ENCODE measurements at places on chromosomes 13 and 19. TPM values are rescaled to one million over a fixed set of nuclear protein-coding genes. Genes with fewer than 3 reads are reported as not detected.

The PSG2 gene
- total RNA-seq: not detected

GRCh38 chr19:13022859-13023636 lies 27.8 kb downstream of the NFIX start:
- H3K4me1 ChIP-seq: peaks cover 99% of the 10 kb centered on the region
- H3K27me3 ChIP-seq: peaks cover 26% of the 10 kb centered on the region
- H3K4me3 ChIP-seq: peak overlapping the region; percentile 21
- peak; percentile 91 for DNase-seq
- H3K27ac ChIP-seq: peak overlapping the region; percentile 94

The ZNF667 gene
- 2.7 TPM for total RNA-seq

The SBSN gene
- total RNA-seq: not detected

- H3K4me1 ChIP-seq: no peaks in the 10 kb centered on the region
- H3K36me3 ChIP-seq: no peaks in the 10 kb centered on the region
- no peaks in the 10 kb centered on the region for H3K27me3 ChIP-seq
- H3K27ac ChIP-seq: no peak within 1 kb of the TSS
- no peak within 1 kb of the TSS for H3K4me3 ChIP-seq
Measured at GRCh38 chr13:108629181-108629752, at the start of gene MYO16. MYO16 (plus strand) TSS chr13:108629611; CDS start chr13:108629845, 234 bp downstream.

- peaks cover 23% of the 10 kb centered on the region for H3K36me3 ChIP-seq
- no peaks in the 10 kb centered on the region for H3K4me1 ChIP-seq
- DNase-seq: no peak
- H3K27me3 ChIP-seq: no peaks in the 10 kb centered on the region
- no peak overlapping the region for H3K4me3 ChIP-seq
Measured at GRCh38 chr13:75530549-75530961, 7.1 kb downstream of the COMMD6 start.

GRCh38 chr19:53991224-53992113 lies at the start of gene CACNG6:
CACNG6 (plus strand) TSS chr19:53991637; CDS start chr19:53992878, 1,241 bp downstream.
- peaks cover 9% of the 10 kb centered on the region for H3K4me1 ChIP-seq
- no peak for DNase-seq
- H3K36me3 ChIP-seq: no peaks in the 10 kb centered on the region
- peaks cover 19% of the 10 kb centered on the region for H3K27me3 ChIP-seq

- peaks cover 18% of the 10 kb centered on the region for H3K4me1 ChIP-seq
- DNase-seq: no peak
- no peak overlapping the region for H3K4me3 ChIP-seq
- H3K27ac ChIP-seq: no peak overlapping the region
- no peaks in the 10 kb centered on the region for H3K27me3 ChIP-seq
Measured at GRCh38 chr13:113470073-113470472, 16.8 kb upstream of the ADPRHL1 start.

DNA sequence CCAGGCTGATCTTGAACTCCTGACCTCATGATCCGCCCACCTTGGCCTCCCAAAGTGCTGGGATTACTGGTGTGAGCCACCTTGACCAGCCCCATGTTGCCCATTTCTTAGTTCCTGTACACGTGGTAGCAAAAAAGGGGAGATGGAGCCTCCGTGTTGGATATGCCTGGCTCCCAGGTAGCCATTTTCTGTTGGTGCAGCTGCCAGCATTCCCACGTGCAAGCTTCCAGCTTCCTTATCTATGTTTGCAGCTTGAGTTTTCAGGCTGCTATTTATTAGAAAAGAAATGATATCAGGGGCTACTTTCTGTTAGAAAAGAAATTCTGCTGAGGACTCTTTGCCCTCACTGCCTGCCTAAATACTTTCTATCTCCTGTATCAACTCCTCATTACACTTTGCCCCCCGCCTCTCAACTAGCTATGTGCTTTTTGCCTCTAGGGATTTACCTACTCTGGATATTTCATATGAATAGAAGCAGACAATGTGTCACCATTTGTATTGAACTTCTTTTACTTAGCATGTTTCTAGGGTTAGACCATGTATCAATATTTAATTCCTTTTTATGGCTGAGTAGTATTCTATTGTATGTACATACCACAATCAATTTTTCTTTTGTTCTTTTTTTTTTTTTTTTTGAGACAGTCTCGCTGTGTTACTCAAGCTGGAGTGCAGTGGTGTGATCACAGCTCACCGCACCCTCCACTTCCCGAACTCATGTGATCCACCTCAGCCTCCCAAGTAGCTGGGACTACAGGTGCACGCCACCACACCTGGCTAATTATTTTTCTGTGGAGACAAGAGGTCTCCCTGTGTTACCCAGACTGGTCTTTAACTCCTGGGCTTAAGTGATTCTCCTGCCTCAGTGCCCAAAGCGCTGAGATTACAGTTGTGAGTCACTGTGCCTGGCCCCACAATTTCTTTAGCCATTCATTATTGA lies 3.4 kb upstream of the TMED1 start:
- no peak for DNase-seq
- no peaks in the 10 kb centered on the region for H3K36me3 ChIP-seq
- no peaks in the 10 kb centered on the region for H3K27me3 ChIP-seq
- no peak overlapping the region for H3K27ac ChIP-seq
- H3K4me3 ChIP-seq: no peak overlapping the region
- H3K4me1 ChIP-seq: peaks cover 18% of the 10 kb centered on the region

GRCh38 chr13:29676535-29676934 lies 81.0 kb upstream of the SLC7A1 start:
- no peaks in the 10 kb centered on the region for H3K36me3 ChIP-seq
- no peak overlapping the region for H3K4me3 ChIP-seq
- no peak for DNase-seq
- H3K27ac ChIP-seq: no peak overlapping the region
- H3K27me3 ChIP-seq: peaks cover 4% of the 10 kb centered on the region
- no peaks in the 10 kb centered on the region for H3K4me1 ChIP-seq

- H3K27ac ChIP-seq: peak overlapping the region; percentile 77
- H3K27me3 ChIP-seq: no peaks in the 10 kb centered on the region
- no peaks in the 10 kb centered on the region for H3K4me1 ChIP-seq
- no peak overlapping the region for H3K4me3 ChIP-seq
Measured at GRCh38 chr19:7618771-7619510, 10.4 kb downstream of the XAB2 start.

- H3K27ac ChIP-seq: no peak overlapping the region
- no peak overlapping the region for H3K4me3 ChIP-seq
- no peaks in the 10 kb centered on the region for H3K27me3 ChIP-seq
- no peak for DNase-seq
Measured at GRCh38 chr13:29319451-29319850, 276.0 kb downstream of the SLC7A1 start.

GRCh38 chr19:18340190-18340989 lies at the start of gene PGPEP1:
PGPEP1 (plus strand) TSS chr19:18340598; CDS start chr19:18340682, 84 bp downstream.
- H3K36me3 ChIP-seq: peaks cover 20% of the 10 kb centered on the region
- H3K4me3 ChIP-seq: peak within 1 kb of the TSS; percentile 91
- peaks cover 6% of the 10 kb centered on the region for H3K4me1 ChIP-seq
- H3K27me3 ChIP-seq: no peaks in the 10 kb centered on the region
- DNase-seq: peak; percentile 92

The NR2F6 gene
- total RNA-seq: 48.7 TPM

- H3K36me3 ChIP-seq: no peaks in the 10 kb centered on the region
- H3K27me3 ChIP-seq: peaks cover 45% of the 10 kb centered on the region
- H3K4me1 ChIP-seq: peaks cover 4% of the 10 kb centered on the region
- H3K27ac ChIP-seq: no peak overlapping the region
- no peak for DNase-seq
- H3K4me3 ChIP-seq: peak overlapping the region; percentile 7
Measured at GRCh38 chr19:17391371-17392151, 2.4 kb downstream of the CCDC194 start.

GRCh38 chr13:58573743-58574142 lies 942.2 kb downstream of the PCDH17 start:
- H3K4me3 ChIP-seq: no peak overlapping the region
- no peaks in the 10 kb centered on the region for H3K4me1 ChIP-seq
- DNase-seq: no peak
- H3K27ac ChIP-seq: no peak overlapping the region
- no peaks in the 10 kb centered on the region for H3K36me3 ChIP-seq
- no peaks in the 10 kb centered on the region for H3K27me3 ChIP-seq

The CGB2 gene
- total RNA-seq: not detected

DNA sequence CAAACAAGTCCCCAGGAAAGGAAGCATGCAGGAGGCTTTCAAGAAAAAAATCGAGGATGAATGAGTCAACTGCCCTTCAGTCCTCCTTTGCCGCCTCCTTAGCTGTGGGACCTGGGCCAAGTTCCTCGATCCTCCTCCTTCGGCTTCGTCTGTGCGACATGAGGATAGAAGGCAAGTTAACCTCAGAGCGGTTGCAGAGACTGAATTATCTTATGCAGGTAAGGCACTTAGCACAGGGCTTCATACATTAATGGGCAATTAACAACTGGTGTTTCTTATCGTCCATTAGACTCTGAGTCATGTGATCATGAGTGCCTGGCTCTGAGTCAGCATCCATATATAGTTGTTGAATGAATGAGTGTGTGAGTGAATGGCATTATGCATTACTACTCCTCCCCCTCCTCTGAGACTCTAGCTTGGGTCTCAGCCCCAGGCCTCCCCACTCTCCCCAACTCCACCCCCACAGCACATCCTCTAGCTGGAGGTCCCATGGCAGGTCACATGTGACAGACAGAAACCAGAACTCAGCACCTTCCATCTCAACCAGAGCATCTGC lies 1.6 kb upstream of the TTC9B start:
- H3K36me3 ChIP-seq: no peaks in the 10 kb centered on the region
- H3K4me3 ChIP-seq: no peak overlapping the region
- peaks cover 3% of the 10 kb centered on the region for H3K4me1 ChIP-seq
- no peak for DNase-seq
- no peak overlapping the region for H3K27ac ChIP-seq

DNA sequence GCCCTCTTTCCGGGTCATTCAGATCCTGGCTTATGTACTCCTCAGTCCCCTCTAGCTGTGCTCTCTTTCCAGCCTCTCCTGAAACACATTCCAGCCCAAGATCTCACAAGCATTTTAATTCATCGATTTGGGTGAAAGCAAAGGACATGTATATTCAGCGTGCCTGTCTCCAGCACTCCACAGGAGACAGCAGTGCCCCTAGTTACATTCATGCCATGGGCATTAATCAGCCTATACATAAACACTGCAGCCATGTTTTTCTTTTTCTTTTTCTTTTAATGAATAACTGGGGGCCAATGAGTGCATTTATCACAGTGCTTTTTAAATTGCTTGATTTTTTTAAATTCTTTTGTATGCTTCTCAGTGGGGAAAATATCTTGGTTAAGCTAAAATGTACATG lies 199.1 kb downstream of the DCT start:
- no peak overlapping the region for H3K4me3 ChIP-seq
- no peak for DNase-seq
- no peaks in the 10 kb centered on the region for H3K4me1 ChIP-seq
- no peaks in the 10 kb centered on the region for H3K27me3 ChIP-seq
- H3K27ac ChIP-seq: no peak overlapping the region
- H3K36me3 ChIP-seq: no peaks in the 10 kb centered on the region

GRCh38 chr19:10045371-10045770 lies 32.1 kb downstream of the RDH8 start:
- H3K4me1 ChIP-seq: no peaks in the 10 kb centered on the region
- no peaks in the 10 kb centered on the region for H3K36me3 ChIP-seq
- H3K27ac ChIP-seq: no peak overlapping the region
- H3K4me3 ChIP-seq: no peak overlapping the region

GRCh38 chr13:76955193-76955592 lies 6.9 kb downstream of the ACOD1 start:
- no peaks in the 10 kb centered on the region for H3K4me1 ChIP-seq
- H3K27ac ChIP-seq: no peak overlapping the region
- no peaks in the 10 kb centered on the region for H3K27me3 ChIP-seq
- H3K36me3 ChIP-seq: no peaks in the 10 kb centered on the region
- DNase-seq: no peak
- H3K4me3 ChIP-seq: no peak overlapping the region

DNA sequence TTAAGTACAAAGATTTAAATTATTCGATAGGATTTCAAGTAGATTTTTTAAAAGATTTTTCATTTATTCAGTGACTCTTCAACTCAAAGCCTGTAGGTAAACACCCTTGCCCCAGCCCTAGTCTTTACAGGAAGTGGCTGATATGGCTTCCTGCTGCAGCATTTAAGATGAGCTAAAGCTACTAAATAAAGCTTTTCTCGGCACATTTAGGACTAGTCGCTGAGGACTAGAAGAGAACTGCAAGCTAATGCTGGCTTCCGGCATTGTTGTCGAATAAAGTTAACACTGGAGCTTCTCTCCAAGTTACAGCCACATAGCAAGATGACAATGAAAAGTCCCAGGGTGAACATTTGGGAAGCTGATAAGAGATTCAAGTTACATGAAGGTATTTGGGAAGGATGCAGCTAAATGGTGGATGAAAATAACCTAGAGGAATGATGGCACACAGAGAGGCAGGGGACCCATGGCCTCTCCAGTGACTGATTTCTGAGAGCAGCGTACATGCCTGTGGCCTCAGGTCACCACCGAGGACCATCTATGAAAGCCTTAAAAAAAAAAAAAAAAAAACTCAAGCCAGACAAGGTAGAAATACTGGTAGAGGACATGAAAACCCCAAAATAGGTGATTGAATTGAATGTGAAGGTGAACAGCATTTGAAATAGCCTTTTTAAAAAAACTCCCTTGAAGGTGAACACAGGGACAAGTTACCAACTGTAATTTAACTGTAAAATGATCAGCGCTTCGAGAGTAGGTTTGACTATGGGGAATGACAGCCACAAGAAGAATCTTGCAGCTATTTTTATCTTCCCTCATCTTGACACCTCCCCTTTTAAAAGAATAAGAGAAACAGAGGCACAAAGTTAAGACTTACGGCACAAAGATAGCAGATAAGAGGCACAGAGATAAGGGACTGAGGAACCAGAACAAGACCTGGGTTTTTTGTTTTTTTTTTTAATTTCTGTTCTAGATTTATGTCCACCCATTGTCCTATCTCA lies 155.4 kb downstream of the DCT start:
- no peak for DNase-seq
- H3K4me1 ChIP-seq: no peaks in the 10 kb centered on the region
- no peaks in the 10 kb centered on the region for H3K27me3 ChIP-seq
- H3K36me3 ChIP-seq: no peaks in the 10 kb centered on the region

- no peak for DNase-seq
- H3K36me3 ChIP-seq: no peaks in the 10 kb centered on the region
Measured at GRCh38 chr13:77492982-77493381, 42.5 kb upstream of the SCEL start.

The ADAMTSL5 gene
- 5.3 TPM for total RNA-seq

DNA sequence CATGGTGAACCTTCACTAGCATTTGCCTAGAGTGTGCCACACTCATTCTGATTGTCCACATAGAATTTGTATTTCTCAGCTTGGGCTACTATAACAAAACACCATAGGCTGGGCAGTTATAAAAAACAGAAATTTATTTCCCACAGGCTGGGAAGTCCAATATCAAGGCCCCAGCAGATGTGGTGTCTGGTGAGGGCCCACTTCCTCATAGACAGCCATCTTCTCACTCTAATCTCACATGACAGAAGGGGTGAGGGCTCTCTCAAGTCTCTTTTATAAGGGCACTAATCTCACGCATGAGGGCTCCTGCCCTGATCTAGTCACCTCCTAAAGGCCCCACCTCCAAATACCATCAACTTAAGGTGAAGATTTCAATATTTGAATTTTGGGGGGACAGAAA lies 53.6 kb downstream of the LRRC63 start:
- H3K27me3 ChIP-seq: no peaks in the 10 kb centered on the region
- no peaks in the 10 kb centered on the region for H3K4me1 ChIP-seq
- H3K36me3 ChIP-seq: no peaks in the 10 kb centered on the region
- H3K27ac ChIP-seq: no peak overlapping the region

Data from left lung (tissue), 14 donors.